ENCODE measurements at places on chromosomes 13 and 19.

DNA sequence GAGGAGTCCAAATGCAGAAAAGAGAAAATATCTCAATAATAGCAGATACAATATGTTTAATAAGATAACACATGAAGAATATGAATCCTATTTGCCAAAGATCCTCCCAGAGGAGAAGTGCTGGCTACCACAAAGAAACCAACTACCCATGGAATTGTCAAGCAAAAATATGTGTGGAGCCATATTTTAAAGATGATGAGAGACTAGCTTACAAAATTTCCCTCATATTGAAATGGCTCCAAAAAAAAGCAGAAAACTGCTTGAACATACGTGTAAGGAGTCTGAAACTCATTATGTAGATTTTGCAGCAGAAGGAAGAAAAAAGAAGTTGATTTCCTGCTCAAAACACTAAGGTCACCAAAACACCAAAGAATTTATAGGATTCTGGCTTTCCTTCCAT is 94.2 kb downstream of the USP12 start:
- DNase-seq, result no peak

GRCh38 chr19:18452386-18452785 is 14.5 kb upstream of the ISYNA1 start:
- no peak for DNase-seq

- DNase-seq, result no peak
Observed at GRCh38 chr13:23928985-23929384, 31.7 kb upstream of the C1QTNF9B start.

DNA sequence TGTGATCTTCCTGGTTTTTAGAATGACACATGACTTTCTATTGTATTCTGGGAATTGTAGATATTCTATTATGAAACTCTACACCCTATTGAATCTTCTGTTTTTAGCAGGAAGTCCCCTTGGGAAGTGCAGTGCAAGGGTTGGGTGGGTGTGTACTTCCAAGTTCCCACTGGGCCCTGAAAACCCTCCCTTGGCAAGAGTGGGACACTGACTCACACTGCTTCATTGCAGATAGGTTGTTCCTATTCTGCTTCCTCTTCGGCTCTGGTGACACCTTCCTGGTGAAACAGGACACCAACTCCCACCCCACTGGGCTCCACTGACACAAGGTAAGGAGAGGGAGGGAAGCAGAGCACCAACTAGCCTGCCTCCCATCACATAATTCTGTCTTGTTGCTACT is 121.8 kb downstream of the KCTD12 start:
- DNase-seq, result no peak

- no peak for DNase-seq
Observed at GRCh38 chr13:31849206-31849605, 109.9 kb downstream of the RXFP2 start.

DNA sequence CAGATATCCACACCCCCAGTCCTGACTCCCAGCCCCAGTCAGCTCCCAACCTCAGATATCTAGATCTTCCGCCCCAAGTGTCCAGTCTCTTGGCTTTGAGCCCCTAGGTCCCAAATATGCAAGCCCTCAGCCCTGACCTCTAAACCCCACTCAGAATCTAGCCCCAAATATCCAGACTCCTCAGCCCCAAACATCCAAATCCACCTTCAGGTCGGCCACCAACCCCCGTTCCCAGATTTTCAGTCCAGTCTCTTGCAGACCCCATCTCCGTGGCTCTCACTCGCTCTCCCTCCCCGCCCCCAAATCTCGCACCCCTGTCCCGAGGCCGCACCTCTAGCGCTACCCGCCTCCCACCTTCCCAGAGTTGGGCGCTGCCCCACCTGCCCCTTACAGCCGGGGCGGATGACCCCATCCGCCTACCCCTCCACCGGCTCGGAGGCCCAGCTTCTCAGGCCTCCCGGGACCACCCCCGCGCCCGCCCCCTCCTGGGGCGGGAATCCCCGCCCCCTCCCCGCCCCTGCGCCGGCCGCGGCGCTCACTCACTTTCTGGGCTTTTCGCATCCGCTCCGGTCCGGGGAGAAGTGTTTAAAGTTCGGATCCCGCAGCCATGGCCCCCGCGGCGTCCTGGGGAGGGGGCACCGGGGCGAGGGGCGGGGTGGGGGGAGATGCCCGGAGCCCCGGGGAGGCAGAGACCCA is 604 bp downstream of the ERFL start:
- no peak for DNase-seq

DNA sequence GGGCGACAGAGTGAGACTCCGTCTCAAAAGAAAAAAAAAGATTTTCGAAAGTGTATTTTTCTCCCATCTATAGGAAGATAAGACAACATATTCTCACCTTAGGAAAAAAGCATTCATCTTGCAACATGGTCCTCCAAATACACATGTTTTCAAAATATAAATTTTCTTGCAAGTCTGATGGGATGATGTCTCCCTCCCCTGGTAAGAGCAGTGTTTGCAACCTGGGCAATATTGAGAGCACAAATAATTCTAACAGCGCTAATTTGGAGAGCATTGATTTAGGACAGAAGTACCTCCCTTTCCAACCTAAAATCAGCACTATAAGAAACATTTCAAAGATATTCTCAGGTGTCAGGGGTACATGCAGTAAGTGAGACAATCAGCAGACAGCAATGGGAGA is 61.0 kb upstream of the SHISA2 start:
- DNase-seq, result no peak

- DNase-seq, result no peak
Observed at GRCh38 chr19:9877780-9878510, 42.8 kb downstream of the PIN1 start.

DNA sequence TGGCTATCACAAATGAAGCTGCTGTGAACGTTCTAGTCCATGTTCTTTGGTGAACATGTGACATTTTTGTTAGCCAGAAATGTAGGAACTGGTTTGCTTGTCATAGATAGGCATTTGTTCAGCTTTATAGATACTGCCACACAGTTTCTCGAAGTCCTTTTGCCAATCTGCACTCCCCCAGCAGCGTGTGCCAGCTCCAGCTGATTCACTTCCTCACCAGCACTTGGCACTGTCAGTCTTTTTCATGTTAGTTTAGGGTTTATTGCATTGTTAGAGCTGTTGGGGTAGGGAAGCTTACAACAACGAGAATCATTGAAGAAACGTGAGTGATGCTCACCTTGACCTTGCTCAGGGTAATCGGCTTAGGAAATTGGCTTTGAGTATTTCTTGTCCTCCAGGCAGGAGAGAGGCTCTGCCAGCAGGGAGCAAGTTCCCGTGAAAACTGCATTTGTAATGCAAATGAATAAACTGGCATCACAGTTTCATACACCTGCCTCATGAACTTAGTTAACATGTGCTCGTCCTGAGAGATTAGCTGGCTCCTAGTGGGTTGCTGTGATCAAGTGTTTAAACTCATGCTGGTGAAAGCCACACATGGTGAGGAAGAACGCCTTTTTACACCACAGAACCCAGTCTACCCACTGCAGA is 83.9 kb downstream of the ING1 start:
- DNase-seq, result no peak

All from KG1 (cell line).